ENCODE measurements at places on chromosomes 4 and X. TPM values are rescaled to one million over a fixed set of nuclear protein-coding genes. Genes with fewer than 3 reads are reported as not detected.
A peak's percentile ranks its signal among the peaks of the same experiment; 100 is the strongest.

GRCh38 chr4:86898562-86898961 is 6.3 kb upstream of the C4orf36 start:
- no peak for DNase-seq

Gene SLC10A7
- total RNA-seq = 16.1 TPM

Gene GYPB
- total RNA-seq = not detected

- DNase-seq = no peak
Observed at GRCh38 chrX:153538424-153538823, 21.0 kb downstream of the ATP2B3 start.

Gene MAGEE2
- total RNA-seq = not detected

DNA sequence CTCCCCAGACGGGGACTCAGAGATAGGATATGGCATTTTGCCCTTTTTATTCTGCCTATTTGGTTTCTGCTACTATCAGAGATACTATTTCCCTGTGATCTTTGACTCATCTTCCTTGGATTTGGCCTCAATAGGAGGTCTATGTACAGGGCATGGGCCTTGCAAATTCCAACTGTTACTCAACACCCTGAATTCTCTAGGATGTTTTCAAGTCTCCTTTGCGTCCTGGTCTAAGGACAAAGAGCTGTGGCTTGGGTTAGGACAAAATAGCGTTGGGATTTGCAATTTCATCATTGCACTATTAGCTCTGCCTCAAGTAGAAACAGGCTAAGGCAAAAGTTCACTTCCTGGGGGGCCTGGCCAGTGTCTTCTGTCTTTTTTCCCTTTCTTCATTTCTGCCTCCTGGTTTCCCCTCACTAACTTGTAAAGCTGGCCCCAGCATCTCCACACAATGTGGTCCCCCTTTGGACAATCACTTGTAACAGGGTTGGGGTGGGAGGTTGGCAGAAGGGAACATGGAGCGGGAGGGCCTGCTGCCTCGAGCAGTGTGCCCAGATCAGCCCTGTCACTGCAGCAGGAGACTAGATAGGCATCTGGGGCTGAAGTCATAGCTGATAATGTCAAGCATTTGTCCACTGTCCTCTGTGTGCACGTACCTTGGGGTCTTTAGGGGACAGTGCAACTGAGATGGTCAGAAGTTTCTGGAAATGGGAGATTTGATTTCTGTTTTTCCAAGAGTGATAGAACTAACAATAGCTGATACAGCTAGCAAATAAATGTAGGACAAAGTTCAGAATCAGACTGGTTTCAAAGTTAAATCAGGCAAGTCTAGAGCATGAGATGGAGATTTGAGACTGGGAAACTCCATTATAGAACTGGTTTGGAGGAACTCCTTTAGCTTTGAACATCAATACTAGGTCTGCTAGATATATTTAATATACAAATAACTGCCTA is 25.8 kb upstream of the STBD1 start:
- DNase-seq = no peak

Gene NSG1
- total RNA-seq = 19.5 TPM

Gene RIBC1
- total RNA-seq = 1.6 TPM

DNA sequence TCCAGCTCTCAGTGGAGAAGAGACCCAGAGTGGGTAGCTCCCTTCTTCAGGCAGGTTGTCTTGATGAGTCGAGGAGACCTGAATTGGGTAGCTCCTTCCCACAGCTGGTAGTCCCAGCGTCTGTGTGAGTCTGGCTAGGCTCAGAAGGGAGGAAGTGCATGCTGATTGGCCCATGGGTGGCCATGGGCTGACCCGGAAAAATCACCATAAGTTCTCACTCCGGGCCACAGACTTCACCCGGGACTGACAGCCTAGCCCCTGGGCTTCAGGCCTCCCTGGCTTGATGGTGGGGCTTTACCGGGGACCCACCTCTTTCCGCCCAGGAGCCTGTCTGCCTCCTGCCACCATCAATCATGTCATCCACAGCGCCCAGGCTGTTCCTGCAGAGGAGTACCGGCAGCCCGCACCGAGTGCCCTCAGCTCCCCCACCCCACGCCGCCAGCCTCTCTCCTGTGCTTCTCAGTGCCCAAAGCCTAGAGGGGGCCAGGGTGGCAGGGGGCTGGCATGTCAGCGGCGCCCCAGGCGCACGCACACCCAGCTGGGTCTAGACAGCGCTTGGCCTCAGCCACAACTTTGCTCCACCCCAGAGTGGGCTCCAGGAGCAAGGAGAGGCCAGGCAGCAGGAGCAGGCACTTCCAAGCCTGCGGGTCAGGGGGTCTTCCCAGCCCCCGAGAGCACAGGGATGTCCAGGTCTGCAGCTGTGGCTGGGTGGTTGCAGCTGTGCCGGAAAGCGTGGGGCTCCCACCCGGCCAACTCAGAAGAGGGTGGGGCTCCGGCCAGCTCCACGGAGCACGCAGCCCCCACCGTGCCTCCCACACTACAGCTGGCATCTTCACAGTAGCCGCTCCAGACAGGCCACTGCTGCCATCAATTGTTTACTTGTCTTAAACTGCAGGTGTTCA is 16.1 kb upstream of the SAT1 start:
- DNase-seq = peak; percentile 16

Gene PCDH7
- not detected for total RNA-seq

DNA sequence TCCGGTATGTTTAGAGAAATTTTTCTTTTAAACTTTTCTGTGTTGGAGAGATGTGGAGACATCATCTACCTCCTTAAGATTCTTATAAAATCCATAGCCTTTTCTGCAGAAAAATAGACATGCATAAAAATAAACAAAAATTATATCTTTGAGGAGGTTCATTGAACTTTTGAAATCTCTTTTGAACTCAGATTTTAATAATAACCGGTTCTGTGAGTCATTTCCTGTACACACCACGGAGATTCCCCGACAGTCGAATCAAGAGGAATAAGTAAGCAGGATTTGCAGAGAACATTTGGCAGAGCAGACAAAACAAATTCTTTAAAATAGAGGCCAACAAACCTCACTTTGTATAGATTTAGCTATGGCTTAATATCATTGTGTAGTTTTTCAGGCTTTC is 918.7 kb upstream of the POU3F4 start:
- no peak for DNase-seq

DNA sequence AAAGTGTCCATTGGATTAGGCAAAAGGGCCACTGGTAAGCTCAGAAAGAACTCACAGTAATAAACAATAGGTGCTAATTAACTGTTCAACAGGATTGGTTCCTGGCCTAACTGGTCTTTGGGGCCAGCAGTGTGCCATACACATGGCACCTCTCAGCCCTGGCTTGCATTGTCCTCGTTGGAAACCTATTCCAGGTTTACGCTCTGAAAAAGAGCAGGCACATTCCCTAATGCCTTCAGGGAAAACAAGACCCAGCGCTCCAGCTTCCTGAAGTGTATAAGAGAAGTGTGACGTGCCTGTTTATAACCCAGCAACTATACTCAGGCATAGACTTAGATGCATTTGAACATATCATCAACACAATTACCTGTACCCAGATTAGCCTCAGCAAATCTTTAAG is 51.9 kb upstream of the RBM47 start:
- DNase-seq = no peak

DNA sequence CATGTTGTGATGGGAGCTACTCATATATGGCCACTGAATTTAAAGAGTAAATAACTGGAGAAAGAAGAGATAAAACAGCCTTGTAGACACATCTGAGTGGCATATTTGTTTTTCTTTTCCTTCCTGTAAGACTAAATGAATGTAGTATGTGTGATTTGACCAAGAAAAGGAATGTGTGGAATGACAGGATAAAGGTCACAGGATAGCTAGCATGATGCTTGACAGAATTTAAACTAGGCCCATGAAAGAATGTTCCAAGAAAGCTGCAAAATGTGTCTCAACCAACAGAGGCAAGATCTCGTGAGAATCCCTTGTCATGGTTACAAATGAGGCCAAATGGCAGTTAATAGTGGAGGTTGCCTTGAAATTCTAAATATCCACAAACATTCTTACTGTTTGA is 137.0 kb downstream of the KCNIP4 start:
- DNase-seq = no peak

- DNase-seq = no peak
Observed at GRCh38 chrX:39017077-39017476, 215.8 kb downstream of the MID1IP1 start.

Gene MAGEB1
- total RNA-seq = not detected

Gene APLN
- not detected for total RNA-seq

DNA sequence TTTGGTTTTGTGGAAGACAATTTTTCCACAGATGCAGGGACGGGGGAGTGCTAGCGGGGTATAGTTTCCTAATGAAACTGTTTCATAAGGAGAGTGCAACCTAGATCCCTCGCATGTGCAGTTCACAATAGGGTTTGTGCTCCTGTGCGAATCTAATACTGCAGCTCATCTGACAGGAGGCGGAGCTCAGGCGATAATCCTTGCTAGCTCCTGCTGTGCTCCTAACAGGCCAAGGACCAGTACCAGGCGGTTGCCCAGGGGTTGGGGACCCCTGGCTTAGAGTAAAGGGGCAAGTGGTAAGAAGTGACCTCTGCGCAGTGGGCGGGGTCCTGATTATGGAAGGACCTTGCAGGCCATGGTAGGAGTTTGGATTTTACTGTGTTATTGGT is 3.8 kb downstream of the SCML1 start:
- DNase-seq = no peak

Gene REELD1
- total RNA-seq = 1.3 TPM

DNA sequence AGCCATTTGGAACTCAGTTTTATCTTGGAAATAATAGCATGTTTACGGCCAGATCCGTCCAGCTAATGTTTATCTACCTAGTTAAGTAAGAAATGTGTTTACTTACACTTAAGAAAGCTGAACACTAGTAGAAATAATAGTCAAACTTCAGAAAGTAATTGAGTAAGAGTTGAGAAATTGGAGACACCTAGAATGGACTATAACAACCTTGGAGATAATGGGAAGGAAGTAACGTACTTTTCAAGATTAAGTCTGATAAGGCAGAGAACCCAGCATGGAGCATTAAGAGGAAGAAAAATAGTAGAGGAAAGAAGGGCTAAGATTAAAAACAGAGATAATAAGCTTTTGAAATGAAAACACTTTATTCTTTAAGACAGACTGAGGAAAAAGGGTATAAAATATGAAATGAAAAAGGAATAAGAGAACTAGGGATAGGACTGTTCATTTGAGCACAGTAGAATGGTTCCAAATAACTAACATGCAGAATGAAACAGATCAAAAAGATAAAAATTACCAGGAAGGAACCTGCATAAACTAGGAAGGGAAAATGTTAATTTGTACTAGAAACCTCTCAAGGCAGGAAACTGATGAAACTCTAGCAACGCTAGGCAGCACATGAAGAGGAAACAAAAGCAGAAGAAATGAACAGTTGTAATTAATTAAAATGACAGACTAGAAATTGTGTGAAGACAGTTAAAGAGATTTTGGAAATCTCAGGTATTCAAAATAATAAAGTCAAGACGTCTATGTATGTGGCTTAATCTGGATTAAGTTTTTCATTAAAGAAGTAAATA is 71.7 kb downstream of the FBXW7 start:
- peak; percentile 10 for DNase-seq

DNA sequence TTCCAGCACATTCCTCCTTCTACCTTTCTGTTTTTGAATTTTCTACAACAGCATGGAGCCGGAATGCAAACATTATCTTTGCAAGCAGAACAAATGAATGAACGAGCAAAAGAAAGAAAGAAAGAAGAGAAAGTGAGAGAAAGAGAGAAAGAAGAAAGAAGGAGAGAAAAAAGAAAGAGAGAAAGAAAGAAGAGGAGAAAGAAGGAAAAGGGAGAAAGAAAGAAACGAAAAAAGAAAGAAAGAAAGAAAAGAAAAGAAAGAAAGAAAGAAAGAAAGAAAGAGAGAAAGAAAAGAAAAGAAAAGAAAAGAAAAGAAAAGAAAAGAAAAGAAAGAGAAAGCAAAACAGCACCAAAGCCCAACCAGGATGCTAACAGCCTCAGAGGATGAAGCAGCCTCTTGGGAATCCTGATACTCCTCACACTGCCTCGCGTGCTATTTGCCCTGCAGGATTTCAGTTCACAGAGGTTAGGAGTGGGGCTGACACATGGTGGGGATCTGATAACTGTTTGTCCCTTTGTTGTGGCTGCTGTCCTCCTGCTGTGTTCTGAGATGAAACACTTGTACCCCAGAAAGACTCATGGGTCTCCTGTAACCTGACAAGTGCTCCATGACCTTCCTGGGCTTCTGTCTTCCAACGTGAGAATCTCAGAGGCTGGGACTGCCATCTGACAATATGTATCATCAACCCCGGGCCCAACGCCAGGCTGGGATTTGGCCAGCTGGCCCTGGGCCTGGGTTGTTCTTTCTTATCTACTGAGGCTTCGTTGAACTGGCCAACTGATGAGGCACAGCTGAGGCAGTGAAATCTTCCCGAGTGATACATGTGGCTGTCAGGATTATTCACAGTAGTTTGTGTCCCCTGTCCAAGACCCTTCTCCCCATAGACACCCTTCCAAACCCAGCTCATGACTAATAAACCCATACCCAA is 61.0 kb downstream of the SEPSECS start:
- DNase-seq = no peak

Gene PSAPL1
- total RNA-seq = not detected

DNA sequence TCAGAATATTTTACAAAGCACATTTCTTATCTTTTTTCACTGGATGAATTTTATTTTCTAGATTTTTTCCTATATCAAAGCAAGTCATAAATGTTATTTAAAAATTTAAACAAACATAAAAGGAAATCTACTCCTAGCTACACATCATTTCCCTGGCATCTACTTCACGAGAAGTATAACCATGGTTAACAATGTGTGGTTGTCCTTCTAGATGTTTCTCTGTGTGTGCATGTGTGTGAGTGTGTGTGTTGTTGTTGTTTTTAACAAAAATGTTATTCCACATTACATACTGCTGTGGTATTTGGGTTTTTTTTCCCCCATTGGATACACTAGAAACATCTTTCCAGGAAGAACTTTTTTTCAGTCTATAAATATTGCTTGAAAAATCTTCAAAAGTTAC is 103.1 kb downstream of the CHIC2 start:
- no peak for DNase-seq

GRCh38 chrX:16552546-16552945 is 97.4 kb upstream of the S100G start:
- DNase-seq = no peak

- no peak for DNase-seq
Observed at GRCh38 chr4:84634961-84635360, 52.0 kb downstream of the CDS1 start.

Gene PLAC1
- not detected for total RNA-seq

Gene TMEM150C
- total RNA-seq = not detected

Gene MAGEA3
- total RNA-seq = not detected

GRCh38 chr4:38138363-38138762 is 178.2 kb downstream of the PTTG2 start:
- no peak for DNase-seq

DNA sequence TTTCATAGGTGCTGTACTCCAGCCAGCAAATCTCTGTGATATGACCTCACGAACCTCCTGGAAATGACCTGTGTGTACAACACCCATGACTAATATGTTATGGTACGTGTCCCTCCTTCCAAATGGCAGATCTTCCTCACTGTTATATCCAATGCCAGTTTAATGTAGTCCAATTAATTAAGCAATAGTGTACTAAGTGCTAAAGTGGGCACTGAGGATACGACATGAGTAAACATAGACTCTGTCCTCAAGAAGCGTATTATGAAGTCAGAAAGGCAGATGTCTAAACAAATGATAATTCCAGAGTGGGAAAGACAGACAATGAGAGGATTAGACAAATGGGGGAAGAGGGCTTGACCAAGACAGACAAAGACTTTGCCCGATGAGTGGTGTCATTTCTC is 33.9 kb downstream of the GPRIN3 start:
- DNase-seq = no peak

GRCh38 chr4:175385797-175386196 is 426.3 kb downstream of the GPM6A start:
- no peak for DNase-seq

- DNase-seq = no peak
Observed at GRCh38 chr4:82639971-82640370, 78.2 kb upstream of the TMEM150C start.

GRCh38 chrX:16990839-16991238 is 44.4 kb downstream of the REPS2 start:
- no peak for DNase-seq

Data from naive thymus-derived CD4-positive, alpha-beta T cell (primary cell).